ENCODE measurements at places on chromosomes 16 and 17. TPM values are rescaled to one million over a fixed set of nuclear protein-coding genes. Genes with fewer than 3 reads are reported as not detected.

GRCh38 chr17:31398381-31399311, 7.2 kb downstream of the RAB11FIP4 start:
- no peak for DNase-seq

GRCh38 chr17:29615492-29616299, 7.0 kb downstream of the CORO6 start:
- DNase-seq: peak; percentile 36

- no peak for DNase-seq
These were observed 16.0 kb upstream of the CMTM4 start for GRCh38 chr16:66712512-66712911.

- DNase-seq: no peak
These were observed 79.6 kb downstream of the BRIP1 start for GRCh38 chr17:61783556-61784304.

GRCh38 chr16:83214671-83215070, 587.9 kb downstream of the CDH13 start:
- DNase-seq: no peak

GRCh38 chr16:71956486-71956885, 43.7 kb downstream of the PKD1L3 start:
- no peak for DNase-seq

GRCh38 chr17:80286638-80286960, 25.9 kb downstream of the RNF213 start:
- no peak for DNase-seq

DNA sequence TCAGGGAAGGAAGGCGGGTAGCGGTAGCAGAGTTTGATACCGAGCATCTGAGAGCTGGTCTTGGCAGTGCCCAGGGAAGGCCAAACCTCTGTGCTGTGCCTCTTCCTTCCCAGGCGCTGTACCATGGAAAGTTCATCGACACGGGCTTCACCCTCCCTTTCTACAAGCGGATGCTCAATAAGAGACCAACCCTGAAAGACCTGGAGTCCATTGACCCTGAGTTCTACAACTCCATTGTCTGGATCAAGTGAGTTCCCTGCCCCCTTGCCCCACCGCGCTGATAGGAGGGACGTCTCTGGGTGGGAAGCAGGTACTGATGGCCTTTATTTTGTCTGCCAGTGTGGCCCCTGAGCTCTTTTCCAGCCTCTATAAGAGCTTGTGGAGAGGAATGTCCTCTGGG, 15.4 kb upstream of the CLEC18A start:
- DNase-seq: no peak

ABCC3 gene
- total RNA-seq: 3.6 TPM

Measured in pulmonary artery endothelial cell (primary cell).